ENCODE measurements at places on chromosomes 2 and 18.
A peak's percentile ranks its signal among the peaks of the same experiment; 100 is the strongest.

DNA sequence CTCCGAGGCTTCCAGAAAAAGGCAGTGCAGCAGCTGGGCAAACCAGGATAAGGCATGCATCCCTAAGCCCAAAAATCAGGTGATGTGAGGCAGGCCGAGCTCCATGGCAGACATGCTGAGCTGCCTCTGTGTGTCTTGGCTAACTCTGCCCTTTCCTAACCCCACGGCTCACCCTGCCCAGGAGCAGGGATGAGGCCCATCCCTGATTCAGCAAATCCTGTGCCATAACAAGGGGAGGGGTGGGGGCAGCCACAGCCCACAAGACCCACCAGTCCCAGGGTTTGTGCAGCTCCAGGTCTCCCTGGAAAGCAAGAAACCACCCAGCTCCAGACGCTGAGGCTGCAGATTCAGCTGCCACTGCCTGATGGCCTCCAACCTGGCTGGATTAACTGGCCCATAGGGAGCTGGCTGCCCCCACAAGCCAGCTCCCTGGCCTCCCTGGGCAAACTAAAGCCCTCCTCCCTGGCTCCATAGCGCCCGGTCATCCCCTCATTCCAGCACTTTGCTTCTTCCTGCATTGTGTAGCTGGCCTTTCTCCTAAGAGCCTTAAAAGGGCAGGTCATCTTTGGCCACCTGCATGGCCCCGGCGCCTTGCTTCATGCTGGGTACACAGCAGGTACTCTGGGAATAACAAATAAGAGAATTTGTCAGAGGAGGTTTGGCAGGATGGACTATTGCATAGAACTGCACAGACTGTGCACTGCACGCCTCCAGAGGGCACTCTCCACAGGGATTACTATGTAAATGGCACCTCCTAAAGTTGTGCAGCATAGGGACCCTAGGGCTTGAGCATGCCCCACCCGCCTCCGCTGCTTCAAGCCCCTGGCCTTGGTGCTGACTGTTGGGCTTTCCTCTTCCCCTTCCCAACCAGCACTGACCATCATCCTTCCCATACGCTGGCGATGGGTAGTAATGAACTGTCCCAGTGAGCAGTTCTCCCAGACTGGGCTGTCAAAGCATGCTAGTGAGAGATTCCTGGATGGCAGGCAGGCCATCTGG lies 10.7 kb downstream of the STEAP3 start:
- DNase-seq: no peak

DNA sequence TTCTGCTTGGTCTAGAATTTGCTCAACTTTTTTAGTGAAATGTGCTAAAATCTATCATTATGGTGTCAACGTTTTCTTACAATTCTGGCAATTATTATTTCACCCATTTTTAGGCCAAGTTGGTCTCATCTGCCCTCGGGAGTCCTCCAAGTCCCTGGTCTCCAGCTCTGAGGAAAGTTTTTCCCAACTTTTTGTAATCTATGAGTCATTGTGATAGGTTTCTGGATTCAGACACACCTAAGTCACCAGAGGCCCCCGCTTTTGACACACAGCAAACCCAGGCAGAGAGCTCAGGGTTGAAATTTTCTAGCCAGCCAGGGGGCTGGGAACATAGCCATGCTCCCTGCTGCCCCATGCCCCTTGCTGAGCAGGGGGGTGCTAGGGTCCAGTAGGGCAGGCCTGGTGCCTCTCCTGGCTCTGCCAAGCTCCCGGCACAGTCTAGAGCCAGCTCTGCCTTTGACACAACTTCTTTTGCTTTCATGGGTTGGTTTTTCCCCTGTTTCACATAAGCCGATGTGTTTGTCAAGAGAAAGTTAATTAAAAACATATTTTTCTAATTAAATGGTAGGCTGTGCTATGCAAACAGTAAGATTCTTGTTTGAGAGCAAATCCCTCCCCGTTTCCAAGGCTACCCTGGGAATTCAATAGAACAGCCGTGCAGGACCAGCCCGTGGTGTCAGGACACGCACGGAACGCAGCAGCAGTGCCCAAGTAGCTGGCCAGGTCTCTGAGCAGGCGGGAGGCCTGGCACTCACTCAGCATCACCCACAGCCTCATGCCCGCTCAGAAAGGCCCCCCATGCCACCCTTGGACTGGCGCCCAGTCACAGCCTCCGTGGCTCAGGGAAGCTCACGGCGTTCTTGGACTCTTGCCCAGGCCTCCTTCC lies 25.5 kb upstream of the SNED1 start:
- DNase-seq: no peak

DNA sequence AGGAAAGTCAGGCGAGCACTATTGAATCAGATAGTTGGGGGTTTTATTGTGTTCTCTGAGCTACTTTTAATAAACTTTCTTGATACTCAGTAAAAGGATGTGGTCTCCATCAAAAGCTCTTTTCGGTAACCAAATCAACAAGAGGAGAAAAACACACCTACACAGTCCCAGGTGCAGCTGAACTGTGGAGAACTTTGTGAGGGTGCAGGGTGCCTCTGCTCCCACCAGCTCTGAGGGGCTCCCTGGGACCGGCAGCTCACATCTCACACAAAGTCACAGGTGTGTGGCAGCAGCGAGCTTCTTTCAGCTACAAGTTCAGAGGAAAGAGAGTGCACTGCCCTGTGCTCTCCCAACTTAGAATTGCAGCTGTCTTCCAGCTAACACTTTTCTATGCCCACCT lies 650.4 kb downstream of the RNF144A start:
- DNase-seq: peak; percentile 16

DNA sequence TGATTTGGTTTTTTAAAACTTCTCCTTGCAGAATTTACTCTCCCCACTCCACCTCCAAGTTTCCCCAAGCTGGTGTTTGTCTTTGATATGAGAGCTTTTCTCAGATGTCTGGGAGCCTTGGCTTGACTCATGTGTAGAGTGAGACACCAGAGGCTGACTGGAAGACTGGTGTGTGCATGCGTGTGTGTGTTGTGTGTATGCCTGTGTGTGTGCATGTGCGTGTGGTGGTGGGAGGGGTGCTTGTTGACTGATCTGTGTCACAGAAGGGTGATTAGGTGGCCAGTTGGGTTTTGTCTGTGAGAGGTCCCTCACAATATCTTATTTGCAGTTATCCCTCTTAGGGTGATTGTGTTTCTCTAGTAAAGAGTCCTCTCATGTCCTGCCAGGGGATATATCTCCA lies 50.5 kb upstream of the HPCAL1 start:
- no peak for DNase-seq

GRCh38 chr18:24013051-24013450 lies 1.5 kb upstream of the TTC39C start:
- DNase-seq: no peak

- DNase-seq: no peak
Observed at GRCh38 chr2:45339253-45339652, 271.8 kb downstream of the SRBD1 start.

- DNase-seq: no peak
Observed at GRCh38 chr2:8142461-8142860, 539.4 kb upstream of the ID2 start.

DNA sequence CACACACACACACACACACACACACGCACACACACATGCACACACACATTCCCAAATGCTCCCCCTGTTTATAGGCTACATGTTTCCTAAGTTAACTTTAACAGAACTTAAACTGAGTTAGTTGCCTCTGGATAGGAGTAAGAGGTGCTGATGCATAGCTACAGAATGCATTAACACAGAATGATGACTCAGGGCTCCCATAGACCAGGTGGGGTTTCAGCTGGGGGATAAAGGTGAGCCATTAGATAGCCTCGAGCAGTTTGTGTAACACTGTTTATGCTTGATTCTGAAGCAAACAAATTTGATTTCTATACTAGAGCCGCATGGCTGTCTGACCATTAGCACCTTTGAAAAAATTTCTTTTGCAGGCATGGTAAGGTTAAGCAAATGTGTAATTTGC lies 741.0 kb downstream of the PLCL1 start:
- no peak for DNase-seq

- no peak for DNase-seq
Observed at GRCh38 chr2:227921648-227922047, 50.2 kb downstream of the DAW1 start.

- DNase-seq: no peak
Observed at GRCh38 chr2:42944779-42945415, 152.5 kb upstream of the HAAO start.

- DNase-seq: no peak
Observed at GRCh38 chr2:70482401-70482800, 71.2 kb downstream of the TGFA start.

GRCh38 chr2:168687314-168687713 lies 115.1 kb upstream of the NOSTRIN start:
- DNase-seq: no peak

- DNase-seq: no peak
Observed at GRCh38 chr2:151973013-151973900, 125.6 kb downstream of the CACNB4 start.

DNA sequence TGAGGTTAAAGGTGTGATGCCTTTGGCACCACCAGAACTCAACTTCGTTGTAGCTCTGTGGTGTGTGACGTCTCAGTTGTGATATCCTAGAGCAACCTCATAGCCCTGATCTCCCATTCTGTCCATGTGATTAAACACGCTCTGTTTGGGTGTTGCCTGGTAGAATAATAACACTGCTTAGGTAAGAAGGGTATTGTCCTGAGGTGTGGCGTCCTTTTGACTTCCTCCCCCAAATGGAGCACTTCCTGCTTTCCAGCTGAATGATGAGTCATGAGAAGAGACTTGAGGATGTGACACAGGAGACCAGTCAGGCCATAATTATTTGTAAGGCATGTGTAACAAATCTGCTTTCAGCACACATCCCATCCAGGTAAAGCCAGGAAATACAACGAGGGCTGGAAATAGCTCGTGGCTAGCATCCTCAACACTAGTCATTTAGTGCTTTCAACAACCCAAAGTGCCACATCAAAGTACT lies 100.7 kb downstream of the RAPGEF4 start:
- DNase-seq: no peak

DNA sequence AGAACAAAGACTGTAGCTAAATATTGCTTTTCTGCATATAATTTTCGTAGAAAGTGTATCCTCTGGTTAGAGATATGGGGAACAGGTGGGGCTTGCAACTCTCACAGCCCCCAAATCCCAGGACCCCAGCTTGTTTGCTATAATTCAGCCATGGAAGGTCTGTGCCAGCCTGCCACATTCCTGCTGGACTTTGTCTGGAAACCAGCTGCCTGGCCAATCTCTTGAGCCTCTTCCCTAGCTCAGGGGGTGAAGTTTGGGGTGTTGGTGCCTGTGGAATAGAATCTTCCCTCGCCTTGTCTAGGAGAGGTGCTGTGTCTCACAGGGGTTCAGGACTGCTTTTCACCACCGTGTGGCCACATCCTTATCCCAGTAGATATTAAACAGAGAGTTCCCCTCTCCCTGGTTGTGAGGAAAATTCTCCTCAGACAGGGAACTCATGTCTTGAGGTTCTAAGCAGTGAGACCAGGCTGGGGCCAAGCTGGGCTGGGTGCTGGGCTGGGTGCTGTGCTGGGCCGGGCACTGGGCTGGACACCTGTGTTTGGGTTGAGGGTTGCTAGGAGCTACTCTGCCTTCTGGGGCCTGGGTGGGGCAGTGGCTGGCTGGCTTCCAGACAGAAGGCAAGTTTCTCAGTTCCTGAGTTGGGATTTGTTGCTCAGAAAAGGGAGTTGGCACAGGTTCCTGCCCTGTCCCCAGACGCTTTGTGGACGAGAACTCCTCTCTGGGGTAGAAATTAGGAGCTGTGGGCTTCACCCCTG lies 12.3 kb downstream of the TOGARAM2 start:
- DNase-seq: no peak

- DNase-seq: no peak
Observed at GRCh38 chr2:144606466-144607095, 86.7 kb upstream of the ZEB2 start.

- no peak for DNase-seq
Observed at GRCh38 chr18:32173654-32174053, 16.2 kb upstream of the MEP1B start.

DNA sequence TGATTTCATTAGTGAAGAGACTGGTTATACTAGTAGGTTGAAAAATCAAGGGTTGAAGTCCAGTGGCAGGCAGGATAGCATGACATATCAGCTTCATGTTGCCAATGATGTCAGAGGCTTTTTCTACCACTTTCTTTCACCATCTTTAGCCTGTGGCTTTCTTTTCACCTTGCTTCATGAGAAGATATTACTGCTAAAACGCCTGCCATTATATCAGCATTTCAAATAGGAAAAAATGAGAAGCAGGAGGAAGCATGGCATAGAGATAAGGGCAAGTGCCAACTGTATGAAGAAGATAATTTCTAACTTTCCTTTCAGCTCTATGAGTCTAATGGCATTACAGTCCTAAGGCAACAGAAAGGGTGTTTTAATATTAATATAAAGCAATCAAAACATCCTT lies 270.2 kb upstream of the SYT4 start:
- no peak for DNase-seq

DNA sequence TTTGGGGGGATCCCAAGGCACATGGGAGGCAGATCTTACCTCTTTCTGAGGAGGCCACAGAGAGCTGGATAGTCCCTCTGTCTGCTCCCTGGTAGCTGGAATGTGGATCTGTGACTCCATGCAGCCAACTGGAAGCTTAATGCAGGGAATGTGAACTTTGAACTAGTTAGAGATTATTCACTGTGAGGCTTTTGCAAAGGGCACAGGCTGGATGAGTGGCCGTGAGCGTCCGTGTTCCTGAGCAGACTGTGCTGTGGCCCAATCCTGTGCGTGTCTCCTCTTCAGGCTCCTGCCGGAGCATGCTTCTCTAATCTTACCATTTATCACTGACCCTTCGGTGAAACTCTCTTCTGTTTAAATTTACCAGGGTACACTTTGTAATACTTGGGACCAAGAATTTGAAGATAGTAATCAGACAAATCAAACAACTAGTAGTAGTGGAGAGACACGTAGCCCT lies 187.6 kb downstream of the PTPRM start:
- DNase-seq: no peak

DNA sequence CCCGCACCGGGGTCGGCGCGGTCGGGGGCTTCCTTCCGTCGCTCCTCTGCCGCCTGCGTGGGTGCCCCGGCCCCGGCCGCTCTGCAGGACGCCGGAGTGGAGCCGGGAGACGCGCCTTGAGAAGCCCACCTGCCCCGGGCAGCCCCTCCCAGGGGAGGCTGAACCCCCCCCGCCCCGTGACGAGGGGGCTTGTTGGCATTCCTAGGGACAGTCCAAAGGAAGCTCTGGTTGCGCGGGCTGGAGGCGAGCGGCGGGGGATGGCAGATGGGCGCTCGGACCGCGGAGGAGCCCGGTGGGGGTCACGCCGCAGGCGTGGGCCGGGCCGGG lies 133.5 kb upstream of the MGAT5 start:
- DNase-seq: no peak

- no peak for DNase-seq
Observed at GRCh38 chr2:26516781-26517180, 38.9 kb upstream of the OTOF start.

DNA sequence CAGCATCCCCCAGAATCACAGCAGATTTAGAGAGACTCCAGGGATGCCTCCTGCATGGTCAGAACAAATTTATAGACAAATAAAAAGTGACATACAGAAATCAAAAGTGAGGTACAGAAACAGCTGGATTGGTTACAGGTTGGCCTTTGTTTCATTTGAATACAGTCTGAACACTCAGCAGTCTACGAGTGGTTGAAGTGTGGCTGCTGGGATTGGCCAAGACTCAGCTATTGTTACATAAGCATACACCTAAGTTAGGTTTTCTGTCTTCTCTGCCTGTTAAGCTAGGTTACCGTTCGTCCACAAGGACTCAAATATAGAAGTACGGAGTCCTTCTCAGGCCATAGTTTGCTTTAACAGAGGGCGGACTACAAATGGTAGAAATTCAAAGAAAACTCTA lies 262.4 kb upstream of the SLC14A2 start:
- no peak for DNase-seq

All from stimulated activated CD4-positive, alpha-beta T cell treated with anti-CD3 and anti-CD28 coated beads, Interleukin-15, amount 100 ng/mL, for 1 hour (primary cell).